Activated CD4-positive, alpha-beta T cell treated with anti-CD3 and anti-CD28 coated beads, Interleukin-2, amount 10 ng/mL, durations not matched to agents 7 days and 5 days (primary cell): ENCODE measurements at places on chromosomes 6 and 20. TPM values are rescaled to one million over a fixed set of nuclear protein-coding genes. Genes with fewer than 3 reads are reported as not detected.
A peak's percentile ranks its signal among the peaks of the same experiment; 100 is the strongest.

DNA sequence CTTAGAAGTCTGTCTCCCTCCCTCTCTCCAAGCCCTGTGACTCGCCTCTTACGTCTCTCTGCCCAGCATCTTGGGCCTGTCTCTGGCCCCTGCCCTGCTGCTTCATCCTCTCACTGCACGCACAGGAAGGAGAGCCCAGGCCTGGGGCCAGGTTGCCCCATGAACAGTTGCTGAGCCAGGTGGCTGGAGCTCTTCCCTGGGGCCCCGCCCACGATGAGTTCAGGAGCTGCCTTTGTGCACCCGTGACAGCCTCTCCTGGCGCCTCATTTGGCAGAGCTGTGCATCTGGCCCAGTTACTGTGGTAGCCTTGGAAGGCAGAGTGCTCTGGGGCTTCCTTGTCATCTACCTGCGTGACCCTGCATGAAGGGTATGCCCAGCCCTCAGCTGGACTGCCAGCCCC lies 44.5 kb downstream of the SLC52A3 start:
- H3K27me3 ChIP-seq, result peaks cover 22% of the 10 kb centered on the region
- no peak for DNase-seq
- no peak overlapping the region for H3K4me3 ChIP-seq
- no peaks in the 10 kb centered on the region for H3K36me3 ChIP-seq
- no peak overlapping the region for H3K27ac ChIP-seq
- H3K4me1 ChIP-seq, result no peaks in the 10 kb centered on the region

- peak overlapping the region; percentile 43 for H3K27ac ChIP-seq
- no peak for DNase-seq
- peaks cover 2% of the 10 kb centered on the region for H3K27me3 ChIP-seq
Measured at GRCh38 chr6:97049253-97050011, 124.9 kb downstream of the KLHL32 start.

- H3K4me1 ChIP-seq, result no peaks in the 10 kb centered on the region
- no peak overlapping the region for H3K27ac ChIP-seq
- no peak for DNase-seq
- no peak overlapping the region for H3K4me3 ChIP-seq
- no peaks in the 10 kb centered on the region for H3K27me3 ChIP-seq
Measured at GRCh38 chr6:135354407-135354806, 143.1 kb downstream of the AHI1 start.

GRCh38 chr6:9901376-9901775 lies 513.5 kb downstream of the TFAP2A start:
- H3K4me1 ChIP-seq, result no peaks in the 10 kb centered on the region
- no peaks in the 10 kb centered on the region for H3K27me3 ChIP-seq
- no peak for DNase-seq
- no peak overlapping the region for H3K4me3 ChIP-seq
- no peak overlapping the region for H3K27ac ChIP-seq

GRCh38 chr6:85516168-85516567 lies 66.3 kb downstream of the NT5E start:
- no peak for DNase-seq
- H3K27ac ChIP-seq, result no peak overlapping the region
- no peak overlapping the region for H3K4me3 ChIP-seq
- no peaks in the 10 kb centered on the region for H3K27me3 ChIP-seq
- H3K36me3 ChIP-seq, result peaks cover 32% of the 10 kb centered on the region

DNA sequence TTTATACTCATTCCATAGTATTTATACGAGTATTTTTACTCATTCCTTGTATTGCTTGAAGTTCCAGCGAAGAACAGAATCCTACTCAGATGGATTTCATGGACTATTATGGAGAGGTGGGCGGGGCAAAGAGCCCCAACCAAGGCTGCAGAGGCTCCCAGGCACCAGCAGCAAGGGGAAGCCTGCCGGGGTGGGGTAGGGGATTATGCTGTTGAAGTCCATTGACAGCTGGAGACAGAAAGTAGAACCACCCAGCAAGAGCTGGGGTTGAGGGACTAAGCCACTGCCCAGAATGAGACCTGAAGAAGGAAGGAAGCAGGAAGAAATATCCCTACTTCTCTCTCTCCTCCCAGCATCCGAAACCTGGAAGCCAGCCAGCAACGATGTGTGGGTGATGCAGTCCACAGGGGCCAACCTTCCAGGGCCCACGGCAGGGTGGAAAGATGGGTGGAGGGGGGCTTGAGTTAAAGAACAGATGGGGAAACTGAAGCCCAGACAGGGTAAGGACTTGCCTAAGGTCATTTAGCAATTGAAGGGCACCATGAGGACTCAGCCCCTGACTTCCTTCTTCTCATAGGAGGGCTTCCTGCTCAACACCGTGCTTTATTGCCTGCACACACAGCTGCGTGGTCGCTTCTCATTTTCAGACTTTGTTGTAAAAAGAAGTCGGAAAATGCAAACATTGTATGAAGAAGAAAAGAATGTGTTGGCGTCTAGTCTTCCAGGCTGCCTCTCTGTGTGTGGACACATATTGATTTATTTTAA lies 18.3 kb upstream of the GTSF1L start:
- H3K4me3 ChIP-seq, result no peak overlapping the region
- H3K36me3 ChIP-seq, result no peaks in the 10 kb centered on the region
- no peaks in the 10 kb centered on the region for H3K27me3 ChIP-seq
- DNase-seq, result no peak
- peaks cover 15% of the 10 kb centered on the region for H3K4me1 ChIP-seq

DNA sequence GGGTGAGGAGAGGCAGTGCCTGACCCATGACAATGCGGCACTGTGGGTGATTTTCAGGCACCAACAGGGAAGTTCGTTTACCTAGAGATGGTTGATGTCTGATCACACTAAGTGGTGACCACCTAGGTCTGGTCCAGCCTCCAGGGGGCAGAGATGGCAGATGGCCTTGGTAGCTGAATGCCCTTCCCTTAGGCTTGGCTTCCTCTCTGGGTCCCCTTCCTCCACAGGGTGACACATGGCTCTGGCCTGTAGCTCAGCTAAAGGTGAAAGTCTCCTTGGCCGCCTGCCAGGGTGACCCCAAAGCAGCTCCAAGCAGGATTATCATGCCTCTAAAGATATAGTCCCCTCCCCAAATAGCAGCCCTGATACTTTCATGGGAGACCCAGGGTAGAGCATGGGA lies 6.4 kb downstream of the GDAP1L1 start:
- no peak overlapping the region for H3K4me3 ChIP-seq
- no peak overlapping the region for H3K27ac ChIP-seq
- no peaks in the 10 kb centered on the region for H3K4me1 ChIP-seq
- H3K36me3 ChIP-seq, result no peaks in the 10 kb centered on the region
- H3K27me3 ChIP-seq, result peaks cover 2% of the 10 kb centered on the region

- peaks cover 31% of the 10 kb centered on the region for H3K27me3 ChIP-seq
- H3K27ac ChIP-seq, result no peak overlapping the region
- no peaks in the 10 kb centered on the region for H3K36me3 ChIP-seq
- H3K4me1 ChIP-seq, result no peaks in the 10 kb centered on the region
- H3K4me3 ChIP-seq, result no peak overlapping the region
Measured at GRCh38 chr6:148507774-148508173, 165.1 kb downstream of the SASH1 start.

DNA sequence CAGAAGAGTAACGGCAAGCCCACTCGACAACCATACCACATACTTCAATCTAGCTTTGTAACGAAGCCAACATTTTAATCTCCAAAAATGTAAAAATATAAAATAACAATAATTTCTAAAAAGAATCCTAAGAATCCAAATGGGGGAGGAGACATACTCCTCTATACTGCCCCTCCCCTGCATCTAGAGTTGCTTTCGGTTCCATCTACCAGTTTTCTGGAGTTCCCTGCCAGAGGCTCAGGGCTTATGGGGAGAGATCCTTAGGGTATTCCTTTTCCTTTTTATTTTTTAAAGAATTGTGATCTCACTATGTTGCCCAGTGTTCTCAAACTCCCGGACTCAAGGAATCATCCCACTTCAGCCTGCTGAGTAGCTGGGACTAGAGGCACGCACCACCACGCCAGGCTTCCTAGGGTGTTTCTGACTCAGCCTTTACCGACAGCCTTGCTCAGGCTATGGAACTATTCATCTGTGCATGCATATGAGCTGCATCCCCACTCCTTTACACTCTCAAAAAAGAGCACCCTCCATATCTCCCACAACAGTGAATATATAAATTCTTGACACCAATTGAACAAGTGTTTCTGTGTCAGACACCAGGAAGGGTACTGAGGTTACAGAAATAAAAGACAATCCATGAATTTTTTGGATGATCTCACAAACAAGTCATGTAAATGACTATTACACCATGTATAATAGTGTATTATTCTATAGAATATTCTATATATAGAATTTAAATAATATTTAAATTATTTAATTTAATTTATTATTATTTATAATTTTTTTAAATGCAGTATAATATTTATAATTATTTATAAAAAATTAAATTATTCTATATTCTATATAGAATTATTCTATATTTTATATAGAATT lies 40.7 kb upstream of the UBR2 start:
- H3K27me3 ChIP-seq, result no peaks in the 10 kb centered on the region
- H3K27ac ChIP-seq, result no peak overlapping the region
- peaks cover 2% of the 10 kb centered on the region for H3K36me3 ChIP-seq
- no peak for DNase-seq
- peaks cover 7% of the 10 kb centered on the region for H3K4me1 ChIP-seq

- H3K36me3 ChIP-seq, result no peaks in the 10 kb centered on the region
- no peak for DNase-seq
- no peak overlapping the region for H3K27ac ChIP-seq
- H3K4me3 ChIP-seq, result no peak overlapping the region
Measured at GRCh38 chr6:131331873-131332781, 196.9 kb downstream of the AKAP7 start.

DNA sequence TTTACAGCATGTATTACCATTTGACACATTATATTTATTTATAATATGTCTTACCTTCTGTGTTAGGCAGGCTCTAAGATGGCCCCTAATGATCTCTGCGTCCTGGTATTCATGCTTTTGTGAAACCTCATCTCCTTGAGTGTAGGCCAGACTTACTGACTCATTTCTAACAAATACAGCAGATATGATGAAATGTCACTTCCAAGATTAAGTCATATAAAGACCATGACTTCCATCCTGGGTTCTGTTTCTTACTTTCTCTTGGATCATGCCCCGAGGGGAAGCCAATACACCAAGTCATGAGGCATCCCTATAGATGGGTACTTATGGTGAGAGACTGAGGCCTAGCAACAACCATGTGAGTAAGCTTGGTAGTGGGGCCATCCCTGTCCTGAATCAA lies 30.2 kb downstream of the ZHX3 start:
- no peaks in the 10 kb centered on the region for H3K27me3 ChIP-seq
- DNase-seq, result no peak
- H3K27ac ChIP-seq, result no peak overlapping the region
- H3K36me3 ChIP-seq, result peaks cover 5% of the 10 kb centered on the region
- H3K4me1 ChIP-seq, result no peaks in the 10 kb centered on the region

- H3K4me3 ChIP-seq, result no peak overlapping the region
- H3K27me3 ChIP-seq, result peaks cover 2% of the 10 kb centered on the region
- H3K27ac ChIP-seq, result no peak overlapping the region
- no peaks in the 10 kb centered on the region for H3K4me1 ChIP-seq
- DNase-seq, result no peak
- no peaks in the 10 kb centered on the region for H3K36me3 ChIP-seq
Measured at GRCh38 chr6:129130106-129130505, 247.2 kb downstream of the LAMA2 start.

DNA sequence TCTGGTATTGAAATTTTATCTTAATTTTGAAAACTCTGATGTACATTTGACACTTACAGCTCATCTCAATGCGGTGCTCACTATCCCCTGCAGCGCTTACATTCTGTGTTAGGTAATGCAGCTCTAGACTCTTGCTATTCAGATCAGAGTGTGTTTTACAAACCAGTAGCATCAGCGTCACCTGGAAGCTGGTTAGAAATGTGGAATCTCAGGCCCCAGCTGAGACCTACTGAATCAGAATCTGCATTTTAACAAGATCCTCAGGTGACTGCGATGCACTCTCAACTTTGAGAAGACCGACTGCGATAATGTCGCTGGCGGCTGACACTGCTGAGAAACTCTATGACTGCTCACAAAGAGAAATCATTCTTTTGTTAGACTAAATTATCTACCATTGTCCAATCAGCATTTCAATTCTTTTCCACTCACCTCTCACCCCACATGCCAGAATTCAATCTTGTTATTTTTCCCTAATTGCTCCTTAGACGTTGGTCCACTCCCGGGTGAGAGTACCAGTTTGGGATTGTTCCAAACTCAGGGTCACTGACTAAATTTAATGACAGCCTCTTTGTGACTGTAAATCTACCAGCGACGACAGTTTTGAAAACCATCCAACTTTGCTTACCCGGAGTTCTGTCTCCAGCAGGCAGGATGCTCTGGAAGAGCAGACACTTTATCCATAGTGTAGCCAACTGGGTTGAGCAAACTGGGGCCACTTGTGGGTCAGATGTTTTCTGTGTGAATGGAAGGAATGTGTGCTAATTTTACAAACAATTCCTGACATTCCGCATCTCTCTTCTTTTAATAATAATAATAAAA lies 140.1 kb upstream of the BTBD3 start:
- H3K4me1 ChIP-seq, result no peaks in the 10 kb centered on the region
- DNase-seq, result no peak
- H3K36me3 ChIP-seq, result no peaks in the 10 kb centered on the region

DNA sequence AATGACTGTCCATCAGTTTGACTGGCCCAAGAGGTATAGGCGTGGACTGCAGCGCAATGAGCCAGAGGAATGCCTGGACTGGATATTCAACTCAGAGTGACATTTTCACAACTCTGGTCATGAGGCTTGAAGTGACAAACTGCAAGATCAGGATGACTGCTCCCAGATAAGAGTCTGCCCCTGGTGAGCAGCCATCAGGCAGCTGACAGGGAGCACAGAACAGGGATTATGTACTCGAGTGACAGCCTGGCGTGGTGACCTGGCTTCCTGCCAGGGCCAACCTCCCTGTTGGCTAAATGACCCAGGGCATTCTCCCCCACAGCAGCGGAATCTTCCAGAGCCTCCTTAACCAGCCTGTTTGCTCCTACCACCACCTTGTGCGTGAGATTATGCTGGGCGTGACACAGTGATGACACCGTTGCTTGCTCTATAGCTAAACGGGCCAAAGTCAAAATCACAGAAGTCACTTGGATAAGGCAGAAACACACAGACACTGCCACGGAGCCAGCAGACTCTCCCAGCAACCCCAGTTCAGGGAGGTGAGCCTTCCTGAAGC lies 209.1 kb upstream of the JARID2 start:
- no peaks in the 10 kb centered on the region for H3K27me3 ChIP-seq
- peaks cover 3% of the 10 kb centered on the region for H3K4me1 ChIP-seq
- H3K4me3 ChIP-seq, result no peak overlapping the region
- no peaks in the 10 kb centered on the region for H3K36me3 ChIP-seq
- H3K27ac ChIP-seq, result no peak overlapping the region

- peak; percentile 53 for DNase-seq
- peak overlapping the region; percentile 94 for H3K27ac ChIP-seq
- H3K27me3 ChIP-seq, result peaks cover 2% of the 10 kb centered on the region
- H3K4me1 ChIP-seq, result peaks cover 52% of the 10 kb centered on the region
- peak overlapping the region; percentile 31 for H3K4me3 ChIP-seq
Measured at GRCh38 chr6:151757506-151757955, 50.0 kb upstream of the ESR1 start.

FLRT3 gene
- not detected for total RNA-seq

NR2E1 gene
- not detected for total RNA-seq

PTGIS gene
- 0.62 TPM for total RNA-seq

KLC4 gene
- 12.7 TPM for total RNA-seq
